Osteoblast (primary cell): ENCODE measurements at places on chromosomes 7 and 10. TPM values are rescaled to one million over a fixed set of nuclear protein-coding genes. Genes with fewer than 3 reads are reported as not detected.

CAMK2B gene
- total RNA-seq, result not detected in 2 replicates

MLXIPL gene
- 0.29 and 0.72 TPM in 2 replicates for total RNA-seq

MTPN gene
- 117 and 127 TPM in 2 replicates for total RNA-seq

ZNF804B gene
- total RNA-seq, result not detected in 2 replicates

TMEM139 gene
- not detected in 2 replicates for total RNA-seq

CYP26A1 gene
- not detected in 2 replicates for total RNA-seq

FAM241B gene
- total RNA-seq, result 0.36 TPM in 1 of 2 replicates, not detected in the other

IRF5 gene
- under 0.01 TPM in 2 replicates for total RNA-seq

ZNF25 gene
- 16.6 and 18.6 TPM in 2 replicates for total RNA-seq

MUC12 gene
- total RNA-seq, result under 0.01 and 0.59 TPM in 2 replicates

PAX2 gene
- not detected in 2 replicates for total RNA-seq

GNGT1 gene
- total RNA-seq, result not detected in 2 replicates

HTR7 gene
- 9.8 and 12.4 TPM in 2 replicates for total RNA-seq

LIPM gene
- total RNA-seq, result not detected in 2 replicates

OGDHL gene
- total RNA-seq, result under 0.01 and 0.36 TPM in 2 replicates

HTRA1 gene
- total RNA-seq, result 392 and 413 TPM in 2 replicates

VIPR2 gene
- not detected in 2 replicates for total RNA-seq

DKK1 gene
- total RNA-seq, result 50.7 and 66.2 TPM in 2 replicates
